ENCODE measurements at places on chromosomes 1 and 21.

DNA sequence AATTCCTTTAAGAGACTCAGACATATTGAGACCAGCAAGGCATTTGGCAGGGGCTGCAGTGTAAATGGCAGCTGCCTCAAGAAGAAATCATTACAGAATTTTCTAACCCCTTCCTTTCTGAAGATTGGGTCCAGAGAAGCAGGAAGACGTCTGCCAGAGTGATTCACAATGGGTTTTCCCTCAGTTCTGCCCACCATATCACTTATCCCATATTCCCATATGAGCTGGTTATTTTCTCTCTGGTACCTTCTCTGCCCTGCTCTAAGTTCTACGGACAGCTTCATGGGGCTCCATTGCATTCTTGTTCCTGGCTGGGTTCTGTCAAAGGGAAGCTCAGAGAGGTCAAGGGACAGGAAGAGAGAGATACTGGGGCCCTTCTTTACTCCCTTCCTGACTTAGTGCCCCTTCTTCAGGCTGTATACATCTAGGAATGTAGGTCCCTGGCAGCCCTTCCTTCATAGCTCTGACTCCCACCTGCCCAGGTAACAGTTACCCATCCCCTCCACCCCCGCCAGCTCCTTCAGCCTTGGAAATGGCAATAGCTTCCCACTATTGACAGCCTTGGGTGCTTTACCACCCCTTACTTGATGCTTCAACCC, 420.6 kb upstream of the DAB1 start:
- DNase-seq = no peak
- H3K4me3 ChIP-seq = no peak overlapping the region
- no peaks in the 10 kb centered on the region for H3K27me3 ChIP-seq
- no peak overlapping the region for H3K27ac ChIP-seq
- H3K36me3 ChIP-seq = no peaks in the 10 kb centered on the region

GRCh38 chr1:246459221-246459620, 47.9 kb downstream of the SMYD3 start:
- H3K27ac ChIP-seq = no peak overlapping the region
- H3K4me3 ChIP-seq = no peak overlapping the region
- H3K4me1 ChIP-seq = no peaks in the 10 kb centered on the region
- DNase-seq = no peak
- H3K36me3 ChIP-seq = no peaks in the 10 kb centered on the region

- H3K36me3 ChIP-seq = no peaks in the 10 kb centered on the region
- DNase-seq = no peak
- H3K27ac ChIP-seq = no peak overlapping the region
- H3K4me3 ChIP-seq = no peak overlapping the region
These were observed 49.5 kb upstream of the RAB4A start for GRCh38 chr1:229221106-229222019.

DNA sequence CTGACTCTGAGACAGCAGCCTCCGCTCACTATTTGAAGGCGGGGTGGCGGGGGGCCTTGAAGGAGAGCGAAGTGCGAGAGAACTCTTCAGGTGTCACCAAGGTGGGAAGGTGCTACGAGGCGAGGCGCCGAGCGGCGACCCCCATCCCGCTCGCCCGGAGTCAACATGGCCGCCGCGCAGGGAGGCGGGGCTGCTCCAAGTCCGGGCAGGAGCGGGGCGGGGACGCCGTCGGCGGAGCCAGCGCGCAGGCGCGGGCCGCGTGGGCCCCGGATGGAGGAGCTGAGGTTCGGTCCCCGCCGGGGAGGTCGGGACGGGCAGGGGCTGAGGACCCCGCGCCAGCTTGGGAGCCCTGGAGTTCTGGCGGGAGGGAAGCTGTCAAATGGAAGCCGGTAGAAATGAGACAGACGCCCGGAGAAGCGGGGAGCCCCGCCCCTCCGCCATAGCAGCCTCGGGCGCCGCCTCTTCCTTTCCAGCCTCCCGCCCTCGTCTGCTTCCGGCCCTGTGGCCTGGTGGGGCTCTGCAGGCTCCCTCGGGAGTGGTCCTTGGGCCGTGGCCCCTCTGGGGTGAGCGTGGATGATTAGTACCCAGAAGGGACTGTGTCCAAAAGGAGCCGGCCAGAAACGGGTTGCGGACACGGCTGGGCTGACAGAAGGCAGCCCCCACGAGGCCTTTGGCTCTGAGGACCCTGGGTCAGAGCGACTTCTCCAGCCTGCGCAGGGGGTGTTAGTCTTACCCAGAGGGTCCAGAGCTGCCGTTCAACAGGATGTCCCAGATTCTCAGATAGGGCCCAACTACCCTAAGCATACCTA, at the start of gene PIGV:
TSS of gene PIGV (plus strand) at position 245 of the 809 bp plus-strand sequence. CDS start 2,866 bp downstream, outside the sequence.
- peak; percentile 93 for DNase-seq
- peaks cover 3% of the 10 kb centered on the region for H3K36me3 ChIP-seq
- H3K27ac ChIP-seq = peak within 1 kb of the TSS; percentile 99
- peaks cover 60% of the 10 kb centered on the region for H3K4me1 ChIP-seq
- H3K4me3 ChIP-seq = peak within 1 kb of the TSS; percentile 67
- H3K27me3 ChIP-seq = no peaks in the 10 kb centered on the region

GRCh38 chr1:186078245-186078644, 296.8 kb downstream of the TPR start:
- H3K36me3 ChIP-seq = no peaks in the 10 kb centered on the region
- no peaks in the 10 kb centered on the region for H3K27me3 ChIP-seq
- H3K4me3 ChIP-seq = no peak overlapping the region
- peaks cover 11% of the 10 kb centered on the region for H3K4me1 ChIP-seq
- no peak overlapping the region for H3K27ac ChIP-seq

All from sigmoid colon (tissue), 7 donors.